ENCODE measurements at places on chromosomes 4 and X.

DNA sequence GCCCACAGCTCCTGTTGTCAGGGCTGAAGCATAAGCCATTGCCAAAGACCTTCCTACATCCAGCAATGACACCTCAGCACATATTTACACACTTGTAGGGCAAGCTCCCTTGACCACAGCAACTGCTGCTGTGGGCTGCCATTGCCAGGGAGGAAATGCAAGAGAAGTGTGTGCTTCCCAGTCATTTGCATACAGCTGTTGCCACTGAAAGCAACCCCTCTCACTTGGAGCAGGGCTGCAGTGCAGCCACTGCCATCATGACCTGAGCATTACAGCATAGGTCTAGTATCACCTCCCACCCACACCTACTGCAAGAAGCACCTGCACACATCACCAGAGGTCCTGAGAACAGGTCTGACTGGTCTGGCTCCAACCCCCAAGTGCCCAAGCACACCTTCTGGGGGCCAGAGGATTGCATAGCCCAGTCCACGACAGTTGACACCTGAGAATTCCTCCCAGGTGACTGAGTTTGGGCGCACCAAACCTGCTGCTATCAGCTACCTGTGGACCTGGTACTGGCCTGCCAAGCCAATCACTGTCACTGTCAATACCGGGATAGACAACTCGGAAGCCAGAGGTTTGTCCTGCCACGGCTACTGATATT lies 636.5 kb upstream of the SLIT2 start:
- DNase-seq = no peak

DNA sequence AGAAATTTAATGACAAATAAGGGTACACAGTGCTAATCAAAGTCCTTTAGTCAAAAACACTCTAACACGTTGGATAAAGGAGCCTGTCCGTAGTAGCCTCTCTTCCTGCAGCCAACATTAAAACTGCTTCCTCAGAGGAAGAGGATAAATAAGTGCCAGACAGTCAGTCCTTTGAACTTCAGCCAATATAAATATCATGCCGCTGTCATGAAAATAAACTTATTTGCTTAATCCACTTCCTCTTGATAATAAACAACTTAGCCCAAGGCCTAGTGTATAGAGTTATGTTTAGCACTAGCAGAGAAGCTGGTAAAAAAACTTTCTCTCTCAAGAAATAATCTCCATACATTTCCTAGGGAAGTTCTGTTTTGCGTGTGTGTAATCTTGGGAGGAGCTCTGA lies 196.7 kb downstream of the HS3ST1 start:
- DNase-seq = no peak

- no peak for DNase-seq
Observed at GRCh38 chr4:2284161-2284933, 22.4 kb upstream of the MXD4 start.

- no peak for DNase-seq
Observed at GRCh38 chrX:20263474-20263873, 3.2 kb downstream of the RPS6KA3 start.

DNA sequence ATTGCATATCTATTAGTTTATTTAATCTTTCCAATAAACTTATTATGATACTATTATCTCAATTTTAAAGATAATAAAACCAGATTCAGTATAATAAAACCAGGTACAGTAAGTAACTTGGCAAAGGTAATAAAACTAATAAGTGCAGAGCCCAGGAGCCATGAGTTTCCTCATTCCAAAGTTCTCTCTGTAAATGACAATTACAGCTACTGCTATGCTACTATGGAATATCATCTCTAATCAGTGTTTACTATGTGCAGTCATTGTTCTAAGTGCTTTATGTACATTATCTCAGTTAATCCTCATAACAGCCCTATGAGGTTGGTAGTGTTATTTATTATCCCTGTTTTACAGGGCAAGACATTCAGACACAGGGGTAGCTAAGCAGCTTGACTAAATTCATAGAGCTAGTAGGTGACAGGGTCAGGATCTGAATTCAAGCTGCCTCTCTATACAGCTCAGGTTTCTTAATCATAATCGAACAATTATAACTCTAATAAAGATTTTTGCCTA lies 285.0 kb upstream of the PITX2 start:
- no peak for DNase-seq

GRCh38 chr4:155407480-155407879 lies 30.7 kb upstream of the MAP9 start:
- DNase-seq = no peak

DNA sequence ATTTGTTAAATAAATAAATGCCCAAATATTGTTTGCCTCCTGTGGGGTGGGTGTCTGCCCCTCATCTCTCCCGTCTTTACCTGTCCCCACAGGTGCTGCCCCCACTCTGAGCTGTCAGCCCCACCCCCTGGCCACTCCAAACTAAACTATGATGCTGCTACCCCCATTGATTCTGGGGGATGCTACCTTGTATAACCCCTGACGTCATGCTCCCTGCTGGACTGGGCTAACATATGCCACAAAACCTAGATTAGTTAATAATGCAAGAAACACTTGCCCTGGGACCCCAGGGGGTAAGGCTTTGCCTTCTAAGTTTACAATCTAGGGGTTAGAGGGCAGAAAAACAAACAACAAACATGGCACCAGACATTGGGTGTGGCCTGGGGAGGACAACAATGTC lies 58.6 kb downstream of the MSX1 start:
- no peak for DNase-seq

DNA sequence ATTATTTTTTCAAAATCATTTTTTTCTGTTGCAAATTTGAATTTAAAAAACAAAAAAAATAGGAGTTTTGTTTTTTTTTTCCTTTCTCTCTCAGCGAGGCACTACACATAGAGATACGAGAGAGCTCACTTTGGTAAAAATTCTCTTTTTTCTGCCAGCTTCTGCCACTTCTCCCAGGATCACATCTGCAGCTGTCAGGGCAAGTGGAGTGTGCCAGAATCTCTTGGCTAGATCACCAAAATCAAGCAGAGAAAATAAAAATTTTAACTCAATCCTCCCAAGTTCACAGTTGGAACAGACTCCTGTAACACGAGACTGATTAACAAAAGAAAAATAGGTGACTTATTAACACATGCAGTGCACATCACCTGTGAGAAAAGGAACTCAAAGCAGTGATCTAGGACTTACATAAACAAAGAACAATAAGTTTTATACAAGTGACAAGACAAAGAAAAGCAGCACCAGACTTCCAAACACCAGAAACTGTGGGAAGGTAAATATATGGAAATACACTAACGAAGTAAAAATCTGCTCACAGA lies 213.2 kb upstream of the ZFP42 start:
- DNase-seq = no peak

GRCh38 chrX:140064993-140065392 lies 99.7 kb upstream of the CXorf66 start:
- DNase-seq = no peak

DNA sequence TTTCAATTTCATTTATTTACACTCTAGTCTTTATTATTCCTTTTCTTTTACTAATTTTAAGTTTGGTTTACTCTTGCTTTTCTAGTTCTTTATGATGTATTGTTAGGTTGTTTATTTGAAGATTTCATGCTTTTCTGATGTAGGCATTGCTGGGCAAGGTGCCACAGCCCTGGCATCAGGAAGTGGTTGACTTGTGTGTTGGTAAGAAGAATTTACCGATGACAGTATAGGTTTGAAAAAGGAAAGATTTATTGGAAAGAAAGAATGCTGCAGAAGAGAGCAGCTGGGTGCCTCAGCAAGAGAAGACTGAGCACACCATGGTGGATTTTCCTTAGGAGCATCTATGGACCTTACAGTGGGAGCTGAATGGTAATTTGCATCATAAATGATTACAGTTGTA lies 153.2 kb downstream of the KLF8 start:
- no peak for DNase-seq

- peak; percentile 84 for DNase-seq
Observed at GRCh38 chr4:3302173-3302785, 9.5 kb downstream of the RGS12 start.

- DNase-seq = no peak
Observed at GRCh38 chrX:68421636-68422035, 11.7 kb downstream of the OPHN1 start.

DNA sequence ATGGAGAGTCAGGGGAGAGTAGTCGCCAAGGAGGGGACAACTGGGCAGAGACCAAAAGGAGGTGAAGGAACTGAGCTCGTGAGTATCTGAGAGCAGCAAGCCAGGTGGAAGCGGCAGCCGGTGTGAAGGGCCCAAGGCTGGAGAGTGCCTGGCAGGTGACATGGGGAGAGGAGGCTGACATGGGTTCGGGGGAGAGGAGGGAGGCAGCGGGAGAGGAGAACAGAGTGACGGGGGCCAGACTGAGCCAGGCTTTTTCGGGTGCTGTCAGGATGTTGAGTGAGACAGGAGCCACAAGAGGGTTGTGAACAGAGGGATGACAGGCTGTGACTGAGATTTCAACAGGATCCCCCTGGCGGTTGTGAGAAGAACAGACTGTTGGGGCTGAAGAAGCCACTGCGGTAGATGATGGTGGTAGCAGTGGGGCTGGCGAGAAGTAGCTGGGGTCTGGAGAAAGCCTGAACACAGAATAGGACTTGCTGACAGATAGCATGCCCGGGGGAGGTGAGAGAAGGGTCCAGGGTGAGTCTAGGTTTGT lies 5.7 kb downstream of the ELK1 start:
- no peak for DNase-seq

DNA sequence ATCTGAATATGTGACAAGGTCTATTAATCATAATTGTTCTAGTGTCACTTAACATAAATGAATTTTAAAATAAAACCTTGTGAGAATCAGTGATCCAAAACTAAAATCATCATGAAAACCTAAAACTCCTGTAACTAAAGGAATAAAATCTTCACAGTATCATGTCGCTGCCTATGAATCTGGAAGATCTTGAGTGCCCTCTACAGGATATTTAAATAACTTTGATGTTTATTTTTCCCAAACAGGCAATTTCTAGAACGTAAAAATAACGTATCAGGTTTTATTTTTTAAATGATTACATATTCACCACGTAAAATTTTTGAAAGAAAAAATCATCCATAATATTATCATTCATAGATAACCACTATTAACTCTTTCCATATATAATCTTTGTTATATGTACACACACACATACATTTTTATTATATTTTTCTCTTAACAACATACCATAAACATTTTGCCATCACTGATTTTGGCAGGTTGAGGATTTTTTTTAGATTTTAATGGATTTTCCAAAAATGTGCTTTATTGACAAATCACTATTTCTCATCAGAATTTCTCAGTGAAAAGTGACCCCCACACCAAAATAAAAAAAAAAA lies 79.6 kb downstream of the COMMD8 start:
- no peak for DNase-seq

DNA sequence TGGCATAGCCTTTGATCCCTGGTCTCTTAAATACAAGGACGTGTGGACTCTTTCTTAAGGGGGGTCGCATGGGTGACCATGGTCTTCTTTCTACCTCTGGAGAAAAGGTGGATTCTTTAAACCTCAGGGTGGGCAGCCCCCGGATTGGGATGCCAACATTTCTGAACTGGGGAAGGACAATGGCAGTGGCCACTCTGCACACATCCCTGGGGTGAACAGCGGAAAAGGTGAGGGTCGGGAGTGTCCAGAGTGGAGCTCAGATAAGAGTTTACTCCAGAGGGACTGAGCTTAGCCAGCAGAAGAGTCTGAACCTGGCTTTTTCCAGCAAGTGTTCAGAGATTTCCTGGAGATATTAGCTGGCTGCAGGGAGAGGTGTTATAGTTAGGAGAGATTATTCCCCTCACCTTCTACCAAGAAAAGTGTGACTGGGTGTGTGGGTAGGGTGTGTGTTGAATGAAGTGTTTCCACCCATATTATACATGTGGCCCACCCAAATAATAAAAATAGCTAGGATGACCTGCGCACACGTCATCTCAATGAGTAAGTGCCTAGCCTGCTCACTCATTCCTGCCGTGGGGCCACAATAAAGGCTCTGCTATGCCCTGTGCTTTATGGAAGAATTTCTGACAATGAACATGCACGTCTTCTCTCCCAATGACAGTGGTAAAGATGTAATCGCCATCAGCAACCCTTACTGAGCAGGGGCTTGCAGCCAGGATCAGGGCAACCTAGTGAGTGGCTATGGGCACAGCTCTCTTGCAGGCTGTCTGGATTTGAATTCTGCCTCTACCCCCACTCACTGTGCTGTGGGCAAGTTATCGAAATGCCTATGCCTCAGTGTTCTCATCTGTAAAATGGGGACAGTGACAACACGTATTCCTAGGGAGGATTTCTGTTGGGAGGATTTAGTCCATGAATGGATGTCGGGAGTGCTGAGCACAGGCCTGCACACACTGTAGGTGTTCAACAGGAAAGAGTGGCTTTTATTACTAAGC lies 76.6 kb downstream of the SLC2A9 start:
- no peak for DNase-seq

DNA sequence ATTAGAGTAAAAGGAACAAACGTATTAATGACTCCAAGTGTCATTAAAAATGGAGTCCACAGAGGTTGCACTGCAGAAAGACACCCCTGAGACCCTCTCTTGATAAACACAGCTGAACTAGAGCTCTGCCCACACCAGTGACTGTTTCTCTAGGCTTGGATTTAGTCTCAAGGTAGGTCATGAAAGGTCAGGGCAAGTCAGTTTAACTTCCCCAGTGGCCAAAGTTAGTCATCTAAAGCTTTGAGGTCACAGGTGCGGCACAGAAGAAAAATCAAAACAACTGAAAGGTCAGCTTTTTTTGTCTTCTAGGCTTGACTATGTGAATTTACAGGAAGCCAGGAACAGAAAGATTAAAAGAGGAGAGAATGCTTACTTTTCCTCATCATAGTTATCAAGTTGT lies 749.6 kb downstream of the RAB28 start:
- DNase-seq = no peak

DNA sequence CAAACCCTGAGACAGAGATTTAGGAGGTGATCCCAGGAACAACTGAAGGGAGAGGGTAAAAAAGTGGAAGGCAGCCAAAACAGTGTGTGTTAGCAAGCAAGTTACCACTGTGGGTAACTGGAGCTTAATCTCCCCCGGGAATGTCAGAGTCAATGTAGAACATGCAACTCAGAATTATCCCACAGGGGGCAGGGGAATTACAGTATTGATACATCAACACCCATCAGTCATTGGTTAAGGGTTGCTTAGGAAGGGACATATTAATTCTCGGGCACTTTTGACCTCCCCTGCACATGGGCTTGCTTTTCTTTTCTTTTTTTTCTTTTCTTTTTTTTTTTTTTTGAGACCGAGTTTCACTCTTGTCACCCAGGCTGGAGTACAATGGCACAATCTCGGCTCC lies 29.3 kb downstream of the CXorf58 start:
- DNase-seq = no peak

- DNase-seq = no peak
Observed at GRCh38 chr4:114192854-114193253, 213.4 kb upstream of the ARSJ start.

- DNase-seq = no peak
Observed at GRCh38 chr4:176921256-176921655, 128.5 kb upstream of the VEGFC start.

- no peak for DNase-seq
Observed at GRCh38 chr4:24570574-24571236, 13.6 kb downstream of the DHX15 start.

DNA sequence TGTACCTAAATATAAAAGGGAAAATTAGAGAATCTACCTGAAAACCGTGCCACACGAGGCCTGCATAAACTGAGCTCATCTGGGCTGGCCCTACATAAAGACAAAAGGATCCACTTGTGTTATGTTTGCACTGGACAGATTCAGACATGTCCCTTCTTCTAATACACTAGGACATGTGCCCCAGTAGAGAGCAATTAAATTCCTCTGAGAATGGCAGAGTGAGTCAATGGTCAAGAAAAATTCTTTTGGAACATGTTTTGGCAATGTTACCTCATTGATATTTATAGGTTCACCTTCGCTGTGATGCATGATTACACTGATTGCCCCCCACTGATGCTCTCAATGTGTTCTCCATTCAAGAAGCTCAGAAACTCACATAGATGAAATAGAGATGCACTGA lies 95.2 kb downstream of the MANBA start:
- DNase-seq = no peak

All from stimulated activated naive CD8-positive, alpha-beta T cell treated with anti-CD3 and anti-CD28 coated beads, Interleukin-15, amount 100 ng/mL, for 72 hours (primary cell).